ENCODE measurements at places on chromosomes 5 and 9.

DNA sequence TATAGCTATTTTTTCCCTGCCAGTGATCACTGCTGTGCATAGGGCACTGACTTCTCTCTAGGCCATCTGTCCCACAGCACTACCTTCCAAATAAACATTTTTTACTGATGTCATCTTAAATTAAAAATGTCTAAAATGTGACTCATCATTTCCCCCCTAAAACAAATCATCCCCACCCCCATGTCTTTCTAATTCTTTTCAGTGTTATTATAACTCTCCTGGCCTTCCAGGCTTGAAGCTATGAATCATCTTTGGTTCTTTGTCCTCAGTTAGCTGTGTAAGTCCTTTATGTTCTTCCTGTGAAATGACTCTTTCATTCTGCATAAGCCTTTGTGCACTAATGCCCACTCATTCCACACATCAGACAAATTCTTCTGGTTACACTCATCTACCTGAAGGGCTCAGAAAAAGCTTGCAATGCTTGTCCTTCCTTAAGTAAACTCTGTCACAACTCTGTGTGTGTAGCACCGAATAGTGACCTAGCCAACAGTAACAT lies 78.1 kb downstream of the CFAP95 start:
- DNase-seq = no peak

- no peak for DNase-seq
Measured at GRCh38 chr5:9390113-9390512, 155.8 kb downstream of the SEMA5A start.

DNA sequence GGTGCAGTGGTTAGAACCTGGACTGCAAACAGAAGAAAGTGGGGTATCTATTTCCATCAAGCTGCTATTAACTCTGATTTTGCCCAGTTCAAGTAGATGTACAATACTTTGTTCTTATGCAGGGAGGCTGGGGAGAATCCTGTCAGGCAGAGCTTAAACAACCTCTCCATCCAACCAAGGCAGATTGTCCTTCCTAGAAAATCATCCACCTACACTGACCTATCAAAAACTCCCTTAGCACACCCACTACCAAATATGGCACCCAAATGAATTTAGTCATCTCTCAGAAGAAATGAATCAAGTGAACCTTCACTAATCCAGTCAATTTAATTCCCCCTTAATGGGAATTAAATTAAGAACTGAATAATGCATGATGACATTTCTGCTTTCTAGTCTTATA lies 18.4 kb upstream of the HEMGN start:
- DNase-seq = no peak

DNA sequence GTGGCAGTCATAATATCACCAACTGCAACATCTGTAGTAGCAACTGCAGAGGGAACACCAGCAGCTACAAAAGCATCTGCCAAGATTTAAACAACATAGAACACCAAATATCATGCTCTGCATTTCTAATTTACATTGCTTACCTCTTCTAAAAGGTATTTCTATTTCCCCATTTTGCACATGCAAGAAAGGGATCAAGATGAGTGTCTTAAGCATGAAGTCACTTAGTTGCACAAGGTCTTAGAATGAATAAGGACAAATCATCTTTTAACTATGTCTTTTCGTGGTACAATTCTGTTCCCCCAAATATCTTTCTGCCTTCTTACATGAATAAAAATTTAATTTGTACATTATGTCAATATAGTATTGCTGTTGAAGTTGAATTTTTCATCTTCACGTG lies 1746.4 kb downstream of the EFNA5 start:
- no peak for DNase-seq

- DNase-seq = no peak
Measured at GRCh38 chr5:14077501-14077900, 65.6 kb upstream of the TRIO start.

DNA sequence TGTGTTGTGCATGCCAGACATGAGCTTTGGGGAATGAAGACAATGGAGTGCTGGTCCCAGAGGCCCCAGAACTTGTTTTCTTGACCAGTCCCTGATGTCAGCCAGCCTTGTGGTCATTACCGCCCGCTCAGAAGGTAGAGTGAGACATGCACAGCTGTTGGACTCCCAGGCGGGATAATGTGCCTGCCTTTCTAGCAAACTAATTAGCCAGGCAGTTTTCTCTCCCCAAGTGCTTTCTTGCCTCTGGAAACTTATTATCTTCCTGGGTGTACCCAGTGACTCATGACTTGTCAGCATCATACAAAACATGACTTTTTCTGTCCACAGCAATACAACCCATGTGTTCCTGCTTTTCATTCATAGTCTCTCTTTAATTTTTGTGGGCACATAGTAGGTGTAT lies 131.1 kb downstream of the RMI1 start:
- DNase-seq = no peak

DNA sequence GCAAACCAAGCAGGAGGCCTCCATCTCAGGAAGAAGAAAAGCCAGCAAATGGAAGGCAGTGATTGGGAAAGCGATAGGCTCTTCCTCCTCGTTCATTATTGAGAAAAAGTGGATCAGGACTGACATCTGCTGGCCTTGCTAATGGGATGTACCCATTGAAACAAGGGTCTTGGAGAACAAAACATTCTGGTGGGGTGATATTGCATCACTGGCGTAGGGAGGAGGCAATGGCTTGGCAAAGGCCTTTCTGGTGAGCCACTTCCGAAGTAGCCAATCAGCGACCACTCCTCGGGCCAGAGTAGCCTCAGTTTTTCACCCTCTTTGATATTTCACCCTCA lies 86.7 kb upstream of the NFIB start:
- no peak for DNase-seq

DNA sequence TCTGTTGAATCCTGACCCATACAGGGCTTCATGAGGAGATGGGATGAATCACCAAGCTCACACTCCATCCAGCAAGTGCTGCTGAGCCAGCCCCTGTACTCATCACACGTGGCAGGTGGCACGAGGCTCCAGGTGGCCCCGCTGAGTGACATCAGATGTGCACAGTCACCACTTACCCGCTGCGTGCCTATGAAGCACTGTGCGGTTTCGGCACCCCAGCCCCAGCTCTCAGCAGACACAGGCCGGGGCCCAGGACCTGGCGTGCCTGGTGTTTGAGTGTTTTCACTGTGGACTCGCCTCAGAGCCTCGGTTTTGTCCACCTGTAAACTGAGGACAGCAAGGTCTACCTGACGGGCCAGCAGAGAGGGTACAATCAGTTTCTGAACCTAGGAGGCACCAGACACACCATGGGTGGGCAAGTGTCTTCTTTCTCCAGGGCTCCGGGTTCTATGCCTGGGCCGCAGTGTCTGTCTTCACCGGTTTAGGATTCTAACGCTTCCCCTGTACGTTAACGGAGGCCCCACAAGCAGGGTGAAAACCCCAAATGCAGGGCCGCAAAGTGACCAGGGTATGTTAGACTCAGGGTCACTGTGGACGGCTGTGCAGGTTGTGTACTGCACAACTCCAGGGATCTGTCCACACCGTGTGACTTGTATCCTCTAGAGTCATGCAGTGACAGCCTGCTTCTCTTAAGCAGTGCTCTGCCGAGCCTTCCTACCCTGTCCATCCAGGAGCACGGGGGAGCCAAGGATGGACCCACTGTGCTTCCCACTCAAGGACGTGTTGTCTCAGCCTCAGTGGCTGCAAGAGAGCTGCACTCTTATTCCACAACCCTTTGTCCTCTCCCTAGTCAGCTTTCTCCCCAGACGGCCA lies 44.3 kb upstream of the COL5A1 start:
- no peak for DNase-seq

GRCh38 chr9:1515557-1515956 lies 465.4 kb downstream of the DMRT2 start:
- no peak for DNase-seq

- DNase-seq = no peak
Measured at GRCh38 chr9:24189986-24190385, 355.7 kb downstream of the IZUMO3 start.

- no peak for DNase-seq
Measured at GRCh38 chr9:120454467-120454866, 125.5 kb downstream of the CDK5RAP2 start.

DNA sequence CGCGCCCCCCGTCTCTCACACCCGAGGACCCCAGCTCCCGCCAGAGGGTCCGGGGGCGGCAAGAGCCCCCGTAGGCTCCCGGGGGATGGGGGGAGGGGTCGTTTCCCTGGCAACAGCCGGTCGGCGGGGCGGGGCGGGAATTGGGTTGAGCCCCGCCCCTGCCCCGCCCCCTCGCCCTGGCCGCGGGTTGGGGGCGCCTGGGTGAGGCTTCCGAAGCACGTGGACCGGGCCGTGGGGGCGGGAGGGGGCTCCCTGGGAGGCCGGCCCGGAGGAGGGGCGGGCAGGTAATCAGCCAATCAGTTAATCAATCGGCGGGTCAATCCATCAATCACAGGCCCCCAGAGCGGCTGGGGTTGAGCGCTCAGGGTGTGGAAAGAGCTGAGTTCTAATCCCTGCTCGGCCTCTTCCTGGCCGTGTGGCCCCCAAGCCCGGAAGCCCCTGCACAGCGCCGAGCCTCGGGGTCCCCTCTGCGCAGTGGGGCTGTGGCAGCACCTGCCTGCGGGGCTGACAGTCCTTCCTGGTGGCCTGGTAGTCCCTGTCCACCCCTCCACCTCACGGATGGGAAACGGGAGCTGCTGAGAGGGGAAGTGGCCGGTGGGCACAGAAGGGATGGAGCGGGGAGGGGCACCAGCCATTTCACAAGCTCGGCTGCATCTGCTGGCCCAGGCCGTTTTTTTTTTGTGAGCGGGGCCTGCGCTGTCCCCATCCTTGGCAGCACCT lies 174.2 kb upstream of the IER5L start:
- DNase-seq = no peak

DNA sequence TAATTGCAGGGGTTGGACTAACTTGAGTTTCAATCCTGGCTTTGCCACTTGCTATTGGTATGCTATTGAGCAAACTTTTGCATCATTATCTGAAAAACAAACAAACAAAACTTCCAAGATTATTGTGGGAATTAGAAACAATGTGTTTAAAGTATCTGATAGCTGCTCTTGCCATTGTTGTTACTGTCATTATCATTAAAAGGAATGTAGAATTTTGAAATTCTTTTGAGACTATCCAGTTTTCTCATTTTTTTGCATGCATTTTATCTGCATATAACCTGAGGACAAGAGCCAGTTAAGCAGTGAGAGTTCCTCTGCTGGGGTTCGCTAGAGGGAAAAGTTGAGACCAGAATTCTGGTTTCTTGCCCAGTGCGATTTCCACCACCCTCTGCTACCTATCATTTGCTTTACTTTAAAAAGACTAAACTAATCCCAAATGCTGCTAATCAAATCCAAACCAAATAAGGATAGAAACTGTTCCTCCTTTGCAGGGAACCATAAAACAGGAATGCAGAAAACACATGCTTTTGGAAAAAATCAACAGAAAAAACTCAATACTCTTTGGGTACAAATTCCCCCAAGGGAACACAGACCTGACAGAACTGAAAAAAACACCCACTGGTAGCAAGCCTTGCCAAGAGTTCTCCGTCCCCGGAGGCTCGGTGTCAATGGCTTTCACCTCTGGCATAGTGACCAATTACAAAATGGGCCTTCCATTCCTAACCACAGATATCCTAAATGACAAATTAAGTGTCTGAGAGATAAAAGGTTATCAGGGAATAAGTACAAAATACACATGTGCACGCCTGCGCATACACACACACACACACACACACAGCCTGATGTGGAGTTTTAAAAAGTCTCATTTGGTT lies 373.7 kb downstream of the ARL15 start:
- no peak for DNase-seq

All from LNCaP clone FGC (cell line).